ENCODE measurements at places on chromosomes 2 and 18.

- DNase-seq = no peak
These were observed 32.1 kb upstream of the TTC39C start for GRCh38 chr18:23982155-23983079.

- no peak for DNase-seq
These were observed 49.9 kb upstream of the ARL4C start for GRCh38 chr2:234546770-234547169.

- no peak for DNase-seq
These were observed 236.4 kb downstream of the PIEZO2 start for GRCh38 chr18:10912790-10913545.

- DNase-seq = no peak
These were observed 211.9 kb upstream of the HNRNPA3 start for GRCh38 chr2:177000715-177001072.

GRCh38 chr18:76839086-76839794 lies 16.9 kb downstream of the ZNF236 start:
- no peak for DNase-seq

GRCh38 chr2:102895376-102895775 lies 133.5 kb downstream of the TMEM182 start:
- no peak for DNase-seq

GRCh38 chr2:54041135-54041534 lies 70.3 kb upstream of the PSME4 start:
- no peak for DNase-seq

DNA sequence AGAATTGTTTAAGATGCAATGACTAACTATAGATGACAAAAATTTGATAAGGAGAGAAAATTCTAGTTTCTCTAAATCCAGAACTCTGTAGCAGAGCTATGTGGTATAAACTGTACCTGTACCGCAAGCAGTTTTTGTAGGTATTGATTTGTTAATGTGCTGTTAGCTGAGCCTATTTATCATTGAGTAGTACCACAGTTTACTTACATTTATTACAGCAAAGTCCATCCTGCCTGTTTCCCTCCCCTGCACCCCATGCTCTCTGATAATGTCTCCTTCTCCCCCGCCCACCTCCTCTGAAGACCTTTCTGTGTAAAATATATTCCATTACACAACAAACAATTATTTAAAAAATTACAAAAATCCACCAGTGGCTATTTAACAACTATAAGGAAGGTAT lies 170.6 kb downstream of the RNF152 start:
- no peak for DNase-seq

- no peak for DNase-seq
These were observed 2.1 kb upstream of the SPIRE1 start for GRCh38 chr18:12659904-12660605.

GRCh38 chr2:42249887-42250286 lies 80.7 kb downstream of the EML4 start:
- no peak for DNase-seq

DNA sequence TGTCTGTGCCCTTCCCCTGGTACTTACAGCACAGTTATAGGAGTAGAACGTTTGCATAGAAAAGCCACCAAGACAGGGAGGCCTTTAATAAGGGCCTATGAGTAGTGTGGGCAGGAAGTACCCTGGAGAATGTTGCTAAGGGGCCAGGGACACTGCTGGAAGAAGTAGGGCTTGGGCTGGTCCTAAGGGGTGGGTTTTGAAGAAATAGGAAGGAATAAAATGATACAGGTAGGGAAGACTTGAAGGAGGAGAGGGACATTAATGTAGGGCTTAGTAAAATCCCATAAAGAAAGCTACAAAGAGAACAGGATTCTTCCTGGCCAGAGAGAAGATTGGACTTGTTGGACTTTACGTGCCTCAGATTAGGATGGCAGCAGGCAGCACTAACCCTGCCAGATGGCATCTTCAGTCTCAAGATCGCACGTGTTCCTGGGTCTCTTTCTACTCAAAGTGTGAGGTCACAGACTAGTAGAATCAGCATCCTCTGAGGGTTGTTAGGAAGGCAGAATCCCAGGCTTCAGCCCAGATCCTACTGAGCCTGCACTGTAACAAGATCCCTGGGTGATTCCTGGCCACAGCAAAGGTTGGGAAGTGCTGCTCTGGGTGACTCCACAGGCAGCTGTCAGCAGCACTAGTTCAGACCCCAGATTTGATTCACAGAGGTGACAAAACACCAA lies 39.2 kb downstream of the EPAS1 start:
- DNase-seq = no peak

- DNase-seq = no peak
These were observed 1.9 kb upstream of the SYT4 start for GRCh38 chr18:43279015-43279744.

DNA sequence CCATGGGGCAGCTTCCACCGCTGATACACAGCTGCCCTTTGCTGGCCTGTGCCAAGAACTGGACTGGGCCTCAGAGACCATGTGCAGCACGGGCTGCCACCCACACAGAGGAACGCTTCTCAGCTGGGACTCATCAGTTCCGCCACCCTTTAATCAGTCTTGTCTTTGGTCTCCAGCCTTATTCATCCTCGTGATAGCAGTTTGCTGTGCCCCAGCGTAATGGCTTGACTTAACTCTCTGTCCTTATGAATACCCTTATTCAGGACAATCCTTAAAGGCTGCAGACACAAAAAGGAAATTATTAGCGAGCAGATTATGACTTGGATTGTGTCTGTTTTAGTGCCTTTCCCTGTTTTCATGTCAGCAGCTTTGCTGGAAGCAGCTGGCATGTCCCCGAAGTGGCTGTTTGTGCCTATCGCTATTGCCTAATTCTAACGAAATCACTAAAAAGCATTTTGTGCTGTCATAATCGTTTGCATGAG lies 108.9 kb upstream of the DAPL1 start:
- no peak for DNase-seq

DNA sequence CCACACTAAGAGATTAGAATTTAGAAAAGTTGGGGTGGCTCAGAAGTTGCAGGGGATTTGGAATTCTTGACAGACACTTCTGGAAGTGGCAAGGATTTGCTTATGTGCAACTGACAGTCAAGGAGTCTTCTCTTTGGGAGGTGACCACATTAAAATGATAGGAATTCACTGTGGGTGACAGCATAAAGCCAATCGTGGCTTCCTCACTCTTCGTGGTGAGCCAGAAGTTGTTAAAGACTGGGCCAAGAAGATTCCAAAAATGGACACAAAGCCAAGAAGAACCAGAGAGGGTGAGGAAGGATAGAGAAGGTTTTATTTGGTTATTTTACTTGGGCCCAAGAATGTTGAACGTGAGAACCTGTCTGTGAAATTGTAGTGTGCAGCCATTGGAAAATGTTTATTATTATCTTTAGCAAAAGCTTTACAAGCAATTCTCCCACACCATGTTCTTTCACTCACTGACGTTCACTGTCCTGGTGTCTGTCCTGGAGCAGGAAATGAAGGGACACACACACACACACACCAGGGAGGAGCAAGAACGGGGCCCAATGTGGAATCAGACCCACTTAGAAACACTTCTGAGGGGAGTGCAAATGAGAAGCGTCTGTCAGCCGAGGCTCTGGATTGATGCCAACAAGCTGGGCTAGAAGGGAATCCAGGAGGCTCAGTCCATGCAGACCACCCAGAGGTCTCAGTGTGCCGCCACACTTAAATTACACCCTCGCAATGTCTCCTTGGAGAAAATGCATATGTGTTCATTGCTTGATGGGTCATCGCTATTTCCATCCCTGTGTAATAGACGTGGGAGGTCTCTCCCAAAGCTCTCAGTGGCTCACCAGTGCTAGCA lies 37.2 kb downstream of the STEAP3 start:
- DNase-seq = no peak

DNA sequence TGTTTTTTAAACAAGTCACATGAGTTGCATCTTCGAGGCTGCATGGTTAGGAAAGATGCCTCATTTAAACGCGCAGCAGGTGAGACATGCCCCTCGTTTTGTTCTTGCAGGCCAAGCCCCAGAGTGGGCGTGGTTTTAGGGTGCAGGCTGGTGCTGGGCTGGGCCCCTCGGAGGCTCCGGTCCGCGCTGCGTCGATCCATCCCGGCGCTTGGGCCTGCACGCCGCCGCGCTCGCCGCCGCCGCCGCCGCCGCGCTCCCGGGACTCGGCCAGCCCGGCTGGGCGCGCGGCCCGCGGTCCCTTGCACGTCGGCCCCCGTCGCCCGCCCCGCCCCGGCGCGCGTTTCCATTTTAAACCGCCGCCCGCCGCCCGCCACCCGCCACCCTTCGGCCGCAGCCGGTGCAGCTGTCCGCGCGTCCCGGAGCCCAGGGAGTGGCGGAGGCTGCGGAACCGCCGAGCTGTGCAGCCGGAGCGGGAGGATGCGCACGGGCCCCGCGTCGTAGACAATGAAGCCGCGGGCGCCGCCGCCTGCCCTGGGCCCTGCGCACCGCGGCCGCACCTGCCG lies 175.5 kb downstream of the AGAP1 start:
- no peak for DNase-seq

DNA sequence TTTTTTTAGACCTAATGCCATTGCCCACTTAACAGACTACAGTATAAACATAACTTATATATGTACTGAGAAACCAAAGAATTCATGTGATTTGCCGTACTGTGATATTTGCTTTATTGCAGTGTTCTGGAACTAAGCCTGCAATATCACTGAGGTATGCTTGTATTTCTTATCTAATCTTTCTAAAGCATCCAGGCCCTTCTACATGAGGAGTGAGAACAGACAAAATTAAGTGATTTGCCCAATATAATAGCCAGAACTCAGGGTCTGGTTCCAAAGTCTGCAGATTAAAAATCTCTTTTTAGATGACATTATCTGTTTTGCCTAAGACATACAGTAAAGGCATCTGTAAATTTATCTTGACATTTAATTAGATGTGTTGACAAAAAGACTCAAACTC lies 41.9 kb downstream of the BMPR2 start:
- DNase-seq = no peak

DNA sequence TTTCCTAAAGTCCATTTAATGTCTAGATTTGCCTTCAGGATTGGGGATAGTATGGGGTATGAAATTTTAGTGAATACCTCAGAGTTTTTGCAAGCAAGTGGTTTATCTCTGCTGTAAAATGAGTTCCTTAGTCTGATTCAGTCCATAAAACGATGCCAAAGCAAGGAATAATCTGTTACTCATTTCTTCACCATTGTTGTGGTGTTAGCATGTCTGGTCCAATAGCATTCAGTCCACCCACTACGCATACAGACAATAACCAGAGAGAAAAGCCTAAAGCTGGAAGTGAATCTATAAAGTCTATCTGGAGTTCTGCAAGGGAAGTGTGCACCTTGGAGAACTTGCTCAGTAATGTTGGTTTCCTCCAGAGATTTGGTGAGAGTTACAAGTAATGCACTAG lies 12.9 kb upstream of the DPP4 start:
- DNase-seq = no peak

GRCh38 chr2:146985753-146986152 lies 859.1 kb upstream of the ACVR2A start:
- DNase-seq = no peak

GRCh38 chr2:75088791-75089190 lies 110.5 kb downstream of the TACR1 start:
- no peak for DNase-seq

- DNase-seq = no peak
These were observed 115.2 kb upstream of the REV1 start for GRCh38 chr2:99605036-99605435.

DNA sequence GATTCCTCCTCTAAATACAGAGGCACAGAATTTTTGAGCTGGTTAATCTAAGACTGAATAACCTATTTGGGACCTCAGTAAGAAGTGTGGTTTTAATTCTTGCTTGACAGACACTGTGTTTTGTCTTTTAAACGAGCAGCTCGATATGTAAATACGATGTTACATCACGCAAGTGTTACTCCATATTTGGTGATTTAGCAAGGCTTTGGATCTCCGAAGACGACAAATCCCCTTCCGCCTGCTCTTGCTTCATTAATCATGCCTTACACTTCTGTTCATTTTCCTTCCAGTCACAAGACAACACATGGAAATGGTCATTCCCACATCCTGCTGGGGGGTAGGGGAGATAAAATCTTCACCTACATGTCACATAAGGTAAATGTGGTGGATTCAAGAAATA lies 9.4 kb downstream of the BCL11A start:
- no peak for DNase-seq

DNA sequence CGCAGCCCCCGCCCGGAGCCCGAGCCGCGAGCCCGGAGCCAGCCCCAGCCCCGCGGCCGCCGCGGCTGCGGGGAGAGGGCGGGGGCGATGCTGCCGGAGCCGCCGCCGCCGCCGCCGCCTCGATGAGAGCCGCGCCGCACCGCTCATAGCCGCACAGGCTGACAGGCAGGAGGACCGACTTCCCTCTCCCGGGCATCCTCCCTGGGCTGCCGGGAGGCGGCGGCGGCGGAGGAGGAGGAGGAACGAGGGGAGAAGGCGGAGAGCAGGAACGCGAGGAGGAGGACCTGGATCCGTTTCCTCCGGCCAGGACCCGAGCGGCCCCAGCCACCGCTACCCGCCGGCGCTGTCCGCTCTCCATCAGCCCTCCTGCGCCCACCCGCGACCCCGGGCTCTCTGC lies 370 bp downstream of the KLHL29 start:
- no peak for DNase-seq

DNA sequence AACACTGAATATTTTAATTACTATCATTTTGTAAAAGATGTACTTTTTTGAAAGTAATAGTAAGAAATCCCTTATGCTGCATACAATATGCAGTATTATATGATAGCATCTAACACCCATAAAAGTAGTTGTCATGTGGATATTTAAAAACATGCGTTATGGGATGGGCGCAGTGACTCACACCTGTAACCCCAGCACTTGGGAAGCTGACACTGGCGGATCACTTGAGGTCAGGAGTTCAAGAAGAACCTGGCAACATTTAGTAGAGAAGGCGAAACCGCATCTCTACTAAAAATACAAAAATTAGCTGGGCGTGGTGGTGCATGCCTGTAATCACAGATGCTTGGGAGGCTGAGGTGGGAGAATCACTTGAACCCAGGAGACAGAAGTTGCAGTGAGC lies 88.9 kb downstream of the FEZ2 start:
- no peak for DNase-seq

DNA sequence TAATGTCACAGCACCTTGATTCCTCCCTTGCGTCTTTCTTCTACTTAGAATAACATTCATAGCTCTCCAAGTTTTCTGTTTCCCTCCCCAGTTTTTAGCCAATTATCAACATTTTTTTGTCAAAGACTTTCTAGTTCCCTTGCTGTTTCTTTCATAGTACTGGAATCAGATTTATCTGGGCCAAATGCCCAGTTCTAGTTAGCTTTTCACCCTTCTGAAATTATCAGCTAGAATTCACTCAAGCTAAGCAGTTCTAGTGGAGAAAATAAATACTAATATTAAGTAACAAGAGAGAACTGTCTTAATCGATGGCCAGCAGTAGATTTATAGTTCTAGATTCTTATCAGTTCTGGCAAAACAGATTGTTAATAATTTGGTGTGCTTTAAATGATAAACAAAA lies 36.2 kb downstream of the EFEMP1 start:
- no peak for DNase-seq

- DNase-seq = no peak
These were observed 150.7 kb upstream of the SLC14A2 start for GRCh38 chr18:45464619-45465018.
